ENCODE measurements at places on chromosomes 12 and 14.

DNA sequence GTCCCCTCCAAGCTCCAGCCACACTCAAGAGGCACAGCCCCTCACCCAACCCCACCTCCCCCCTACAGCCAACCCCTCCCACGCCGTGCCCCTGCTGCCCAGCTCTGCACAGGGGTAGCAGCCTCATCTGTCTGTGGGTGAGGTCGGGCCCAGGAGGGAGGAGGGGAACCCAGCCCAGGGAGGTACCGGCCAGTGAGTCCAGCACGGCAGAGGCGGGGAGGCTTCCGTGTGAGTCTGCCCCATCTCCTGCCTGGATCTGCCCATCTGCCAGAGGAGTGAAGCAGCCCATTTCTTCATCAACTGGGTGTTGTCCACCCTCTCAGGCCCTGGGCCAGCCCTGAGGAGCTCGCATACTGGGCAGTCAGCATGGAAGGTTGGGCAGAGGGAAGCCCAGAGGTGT is 54.2 kb downstream of the CCNK start:
- DNase-seq: no peak

- DNase-seq: peak; percentile 1
Observed at GRCh38 chr12:62191491-62192179, 68.6 kb upstream of the USP15 start.

DNA sequence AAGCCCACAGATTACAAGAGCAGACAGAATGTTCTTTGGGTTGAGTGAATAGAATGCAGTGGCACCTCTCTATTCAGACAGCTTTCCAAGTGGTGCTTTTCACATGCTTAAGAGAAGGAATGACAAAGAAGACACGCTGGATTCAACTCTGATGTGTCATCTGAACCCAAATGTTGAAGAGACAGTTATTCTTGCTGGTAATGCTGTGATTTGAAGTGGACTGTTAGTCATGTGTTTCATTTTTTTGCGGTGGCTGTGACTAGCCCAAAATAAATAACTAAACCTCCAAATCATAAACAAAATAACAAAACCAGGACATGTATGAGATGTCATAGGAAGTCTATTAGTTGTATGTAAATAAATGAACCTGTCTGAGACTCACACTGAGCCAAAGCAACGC is 391.8 kb upstream of the PRICKLE1 start:
- no peak for DNase-seq

- no peak for DNase-seq
Observed at GRCh38 chr12:104963757-104964156, 5.7 kb upstream of the SLC41A2 start.

- DNase-seq: peak; percentile 30
Observed at GRCh38 chr14:81464253-81465002, 64.3 kb upstream of the STON2 start.

DNA sequence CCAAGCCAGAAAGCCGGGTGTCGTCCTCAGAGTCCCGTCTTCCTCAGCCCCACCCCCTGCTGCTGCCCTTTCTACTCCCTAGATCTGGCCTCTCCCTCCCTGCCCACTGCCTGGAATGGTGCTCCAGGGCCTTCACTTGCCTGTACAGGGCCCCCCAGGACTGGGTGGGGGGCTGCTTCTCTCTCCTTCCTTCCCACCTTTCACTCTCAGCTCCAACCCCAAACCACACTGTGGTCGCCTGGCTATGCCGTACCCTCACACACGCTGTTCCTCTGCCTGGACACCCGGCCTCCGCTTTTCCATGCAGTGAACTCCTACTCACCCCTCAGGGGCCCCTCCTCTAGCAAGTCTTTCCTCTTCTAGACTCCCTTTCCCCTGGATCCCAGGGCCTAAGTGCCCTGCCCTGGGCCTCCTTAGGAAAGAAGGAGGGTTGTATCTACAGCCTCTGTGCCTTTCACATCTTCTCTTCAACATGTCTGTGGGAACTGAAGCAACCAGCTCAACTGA is 25.5 kb upstream of the DIO3 start:
- no peak for DNase-seq

DNA sequence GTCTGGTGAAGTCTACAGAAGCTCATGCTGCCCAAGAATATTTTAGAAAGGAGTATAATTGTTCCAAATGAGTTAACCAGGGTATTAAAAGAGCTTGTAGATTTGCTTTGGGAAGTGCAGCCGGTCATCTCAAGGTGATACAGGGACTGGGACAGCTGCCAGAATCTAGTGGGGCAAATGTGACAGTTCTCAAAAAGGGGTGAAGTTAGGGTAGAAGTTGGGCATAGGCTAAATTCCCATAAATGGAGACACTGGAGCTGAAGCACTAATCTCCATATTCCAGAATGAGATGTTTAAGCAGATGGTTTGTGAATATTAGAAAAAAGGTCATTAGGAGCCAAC is 94.7 kb downstream of the ANO6 start:
- DNase-seq: no peak

DNA sequence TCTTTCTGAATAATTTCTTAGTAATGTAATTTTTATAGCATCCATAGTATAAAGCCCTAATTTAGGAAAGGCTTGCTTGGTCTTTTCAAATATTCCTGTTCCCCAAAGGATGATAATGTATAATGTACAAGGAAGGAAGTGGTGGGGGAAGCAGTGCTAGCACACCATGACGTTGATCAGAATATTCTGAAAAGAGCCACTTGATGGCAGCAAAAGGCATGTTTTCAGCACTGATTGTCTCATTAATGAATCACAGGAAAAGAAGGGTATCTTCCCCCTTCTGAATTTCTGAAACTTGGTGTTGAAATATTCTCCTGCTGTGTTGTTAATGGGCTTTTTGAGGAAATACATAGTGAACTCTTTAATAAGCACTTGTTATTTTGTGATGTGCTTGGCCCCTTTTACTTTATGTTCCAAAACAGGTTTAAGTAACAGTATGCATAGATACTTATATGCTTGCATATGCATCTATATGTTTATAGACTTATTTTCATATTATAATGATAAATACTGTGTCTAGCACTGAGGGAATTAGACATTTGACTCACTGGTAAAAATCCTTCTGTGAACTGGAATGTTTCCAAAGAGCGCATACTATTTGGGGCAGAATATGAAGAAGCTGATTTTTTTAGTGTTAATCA is 122.0 kb downstream of the TMEM117 start:
- DNase-seq: peak; percentile 15

GRCh38 chr12:26062566-26062965 is 62.3 kb downstream of the BHLHE41 start:
- peak; percentile 7 for DNase-seq

DNA sequence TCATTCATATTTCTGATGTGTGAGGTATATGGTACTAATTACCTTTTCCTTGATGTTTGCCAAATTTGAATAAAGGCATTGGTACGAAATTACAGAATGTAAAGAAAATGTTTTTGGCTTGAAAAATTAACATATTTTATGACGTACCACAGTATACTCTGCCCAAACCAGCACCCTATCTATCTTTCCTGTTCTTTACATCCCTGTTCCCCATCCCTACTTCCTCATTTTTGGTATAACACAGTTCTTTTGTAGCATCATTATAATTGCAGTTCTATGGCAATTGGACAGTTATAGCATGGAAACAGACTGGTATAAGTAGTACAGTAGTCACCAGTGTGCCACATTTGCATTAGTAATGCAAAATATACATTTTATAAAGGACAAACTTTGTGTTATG is 7.0 kb upstream of the CCT2 start:
- DNase-seq: no peak

GRCh38 chr12:91811481-91812287 is 334.0 kb downstream of the BTG1 start:
- peak; percentile 21 for DNase-seq

- DNase-seq: no peak
Observed at GRCh38 chr12:68628698-68629097, 18.0 kb downstream of the RAP1B start.

DNA sequence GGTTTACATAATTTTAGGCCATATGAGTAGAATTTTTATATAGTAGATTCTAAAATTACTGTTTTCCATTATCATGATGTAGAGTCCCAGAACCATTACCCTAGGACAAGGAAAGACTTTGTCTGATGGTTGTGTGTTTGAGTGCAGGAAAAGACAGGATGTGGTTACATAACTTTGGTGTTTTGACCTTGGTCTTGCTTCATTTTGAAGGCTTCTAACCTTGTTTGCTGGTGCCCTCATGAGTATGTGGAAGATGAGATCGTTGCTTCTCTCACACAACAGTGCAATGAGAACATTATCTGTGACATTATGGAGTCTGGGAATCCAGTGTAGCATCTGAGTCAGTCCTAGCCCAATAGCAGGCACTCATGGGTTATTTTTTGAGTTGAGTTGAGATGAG is 106.2 kb downstream of the IGF1 start:
- DNase-seq: no peak

DNA sequence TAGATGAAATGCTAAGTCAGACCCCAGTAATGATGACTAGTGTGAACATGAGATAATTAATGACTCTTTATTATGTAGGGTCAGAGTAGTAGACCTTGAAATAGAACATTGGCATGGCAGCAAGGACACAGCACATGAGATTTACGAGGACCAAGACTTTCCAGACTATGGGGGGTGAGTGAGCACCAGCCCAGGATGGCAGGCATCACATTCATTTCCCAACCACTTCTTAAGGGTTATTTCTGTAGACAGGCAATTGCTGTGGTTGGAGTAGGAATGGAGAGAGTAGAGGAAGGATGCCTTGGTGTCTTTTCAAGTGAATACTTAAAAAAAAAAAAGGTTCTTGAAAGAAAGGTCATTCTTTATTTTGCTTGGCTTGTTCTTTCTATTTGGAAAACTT is 189.4 kb upstream of the DYRK2 start:
- DNase-seq: no peak

GRCh38 chr12:94157981-94158411 is 9.6 kb downstream of the PLXNC1 start:
- DNase-seq: no peak

DNA sequence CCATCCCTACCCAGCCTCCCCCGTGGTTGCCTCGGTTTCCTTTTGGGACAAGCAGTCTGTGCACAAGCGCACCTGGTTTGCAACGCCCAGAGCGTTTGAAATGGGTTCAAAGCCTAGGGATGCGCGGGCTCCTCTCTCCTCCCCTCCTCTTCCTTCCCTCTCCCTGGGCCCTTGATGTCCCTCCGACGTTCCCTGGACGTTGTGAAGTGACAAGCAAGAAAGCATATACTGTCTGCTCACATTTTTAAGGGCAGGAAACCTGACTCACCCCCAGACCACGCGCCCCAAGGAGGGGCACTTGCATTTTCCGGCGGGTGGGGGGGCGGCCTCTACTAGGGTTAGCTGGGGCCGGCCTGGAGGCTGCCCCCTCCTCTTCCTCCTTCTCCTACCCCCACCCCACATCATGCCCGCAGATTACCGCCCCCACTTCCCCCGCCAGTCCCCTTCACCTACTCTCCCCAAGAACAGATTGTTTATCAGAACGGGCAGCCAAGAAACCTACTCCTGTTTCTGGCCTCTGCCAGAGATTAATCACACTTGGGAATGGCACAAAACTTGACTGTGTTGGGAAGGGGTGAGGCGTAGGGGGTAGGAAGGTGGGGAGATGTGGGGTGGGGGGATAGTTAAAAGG is 9.5 kb upstream of the IRF2BPL start:
- no peak for DNase-seq

DNA sequence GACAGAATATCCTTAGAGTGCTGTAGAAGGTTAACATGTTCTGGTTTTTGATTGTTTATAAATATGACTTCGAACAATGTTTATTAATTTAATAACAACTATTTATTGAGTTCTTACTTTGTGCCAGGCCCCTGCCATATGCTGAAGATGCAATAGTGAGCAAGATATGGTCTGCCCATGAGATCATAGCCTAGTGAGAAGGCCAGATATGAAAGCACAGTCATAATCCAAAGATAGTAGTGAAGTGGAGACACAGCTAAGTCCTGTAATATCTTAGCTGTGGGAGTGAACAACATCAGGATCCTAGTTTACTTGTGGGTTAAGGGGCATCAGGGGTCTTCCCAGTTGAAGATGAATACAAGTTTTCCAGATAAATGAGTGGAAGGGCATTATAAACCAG is 189.4 kb upstream of the FBXO33 start:
- no peak for DNase-seq

GRCh38 chr12:41055875-41056577 is 132.1 kb upstream of the PDZRN4 start:
- DNase-seq: no peak

GRCh38 chr12:93848523-93849101 is 171.4 kb downstream of the CRADD start:
- no peak for DNase-seq

DNA sequence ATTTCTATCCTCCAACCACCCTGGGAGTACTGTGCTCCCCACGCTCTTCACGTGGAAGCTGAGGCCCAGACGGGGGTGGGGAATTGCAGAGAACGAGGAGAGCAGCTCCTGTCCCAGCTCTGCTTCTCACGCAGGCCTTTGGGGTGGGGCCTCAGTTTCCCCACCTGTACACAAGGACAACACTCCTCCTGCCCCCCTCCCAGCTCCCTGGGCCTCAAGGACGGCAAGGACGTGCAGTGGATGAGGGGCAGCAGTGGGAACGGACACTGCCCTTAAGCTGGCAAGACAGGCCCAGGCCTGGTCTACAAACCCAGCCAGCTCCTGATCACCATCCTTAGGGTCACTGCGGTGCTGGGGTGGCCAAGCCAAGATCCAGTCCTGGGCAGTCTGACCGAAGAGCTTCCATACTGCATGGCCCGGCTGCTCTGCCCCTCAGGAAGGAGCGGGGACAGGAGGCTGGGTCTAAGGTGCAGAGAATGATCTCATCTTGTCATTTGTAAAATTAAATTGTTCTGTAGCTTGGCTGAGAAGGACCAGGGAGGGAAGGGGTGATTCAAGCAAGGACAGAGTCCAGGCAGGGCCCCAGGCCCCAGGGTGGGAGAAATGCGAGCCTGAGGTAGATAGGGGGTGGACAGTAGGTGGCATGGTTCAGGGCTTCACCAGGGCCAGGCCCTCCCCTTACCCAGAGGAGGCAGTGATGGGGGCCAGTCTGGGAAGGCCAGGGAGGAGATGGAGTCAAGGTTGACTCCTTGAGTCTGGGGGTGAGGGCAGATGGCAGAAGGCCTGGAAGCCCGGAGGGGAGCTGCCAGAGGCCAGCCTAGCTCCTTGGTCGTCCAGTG is 1.3 kb upstream of the CLBA1 start:
- DNase-seq: no peak

DNA sequence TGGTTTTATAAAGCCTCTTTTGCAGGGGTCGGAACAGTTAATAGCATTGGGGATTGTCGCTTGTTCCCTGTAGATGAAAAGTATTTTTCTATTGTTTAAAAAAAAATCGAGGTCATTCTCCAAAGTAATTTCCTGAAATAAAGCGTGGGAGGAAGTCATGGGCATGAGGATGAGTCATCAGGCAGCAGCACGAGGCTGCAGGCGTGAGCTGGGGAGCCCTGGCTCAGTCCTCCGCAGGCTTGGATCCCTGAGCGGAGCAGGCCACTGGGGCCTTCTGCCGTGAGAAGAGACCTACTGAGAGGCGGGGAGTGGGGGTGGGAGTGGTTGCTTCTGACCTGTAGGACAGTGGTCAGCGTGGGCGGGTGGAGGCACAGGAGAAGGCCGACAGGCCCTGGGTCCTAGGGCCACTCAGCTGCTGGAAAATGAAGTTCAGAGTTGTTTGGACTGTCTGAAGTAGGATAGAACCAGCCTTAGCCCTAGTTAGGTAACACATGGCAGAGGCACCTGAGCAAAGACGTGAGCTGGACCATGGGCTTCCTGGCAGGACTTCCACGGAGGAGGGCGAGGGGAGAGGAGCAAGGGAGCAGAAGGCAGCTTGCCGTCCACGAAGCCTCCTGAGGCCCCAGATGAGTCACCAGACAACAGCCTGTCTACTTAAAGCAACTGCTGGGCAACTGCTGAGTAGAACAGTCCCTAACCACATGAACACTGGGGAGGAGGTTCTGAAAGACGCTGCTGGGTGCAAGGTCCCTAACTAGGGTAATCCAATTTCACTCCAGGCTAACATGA is 21.1 kb upstream of the LGALS3 start:
- DNase-seq: peak; percentile 93
